ENCODE measurements at places on chromosomes 6 and 20.

GRCh38 chr6:142374965-142375733 lies 73.3 kb downstream of the ADGRG6 start:
- DNase-seq, result peak; percentile 97

DNA sequence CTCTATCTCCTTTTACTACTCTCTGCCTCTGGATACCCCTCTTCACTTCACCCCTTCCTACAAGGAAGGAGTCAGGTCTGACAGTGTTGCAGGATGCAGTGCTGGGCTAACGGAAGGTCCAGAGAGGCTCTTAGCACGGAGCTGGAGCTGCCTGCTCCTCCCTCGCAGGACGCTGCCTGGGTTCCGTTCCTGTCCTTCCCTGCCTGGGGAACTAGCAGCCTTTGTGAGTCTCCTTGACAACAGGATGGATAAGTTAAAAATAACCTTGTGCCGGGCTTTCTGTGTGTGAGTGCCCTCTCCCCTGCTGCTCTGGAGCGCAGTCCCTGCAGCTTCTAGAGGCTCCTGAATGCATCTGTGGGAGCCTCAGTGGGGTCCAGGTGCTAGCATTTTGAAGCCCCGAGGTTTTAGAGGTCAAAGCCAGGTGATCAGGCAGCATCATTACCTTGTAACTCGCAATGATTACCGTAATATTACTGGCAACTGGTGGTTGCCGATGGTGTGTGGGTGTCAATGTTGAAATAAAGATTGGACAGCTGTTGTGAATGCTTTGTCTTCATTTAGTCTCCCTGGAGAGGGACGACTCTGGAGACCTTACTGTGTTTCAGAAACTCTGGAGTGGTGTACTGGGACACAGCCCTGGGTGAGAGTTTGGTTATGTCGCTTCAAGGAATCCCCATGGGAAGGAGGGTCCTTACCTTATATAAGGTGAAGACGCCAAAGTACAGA lies 44.4 kb downstream of the CDS2 start:
- DNase-seq, result no peak

- no peak for DNase-seq
These were observed 7.1 kb downstream of the DUSP22 start for GRCh38 chr6:299104-299980.

DNA sequence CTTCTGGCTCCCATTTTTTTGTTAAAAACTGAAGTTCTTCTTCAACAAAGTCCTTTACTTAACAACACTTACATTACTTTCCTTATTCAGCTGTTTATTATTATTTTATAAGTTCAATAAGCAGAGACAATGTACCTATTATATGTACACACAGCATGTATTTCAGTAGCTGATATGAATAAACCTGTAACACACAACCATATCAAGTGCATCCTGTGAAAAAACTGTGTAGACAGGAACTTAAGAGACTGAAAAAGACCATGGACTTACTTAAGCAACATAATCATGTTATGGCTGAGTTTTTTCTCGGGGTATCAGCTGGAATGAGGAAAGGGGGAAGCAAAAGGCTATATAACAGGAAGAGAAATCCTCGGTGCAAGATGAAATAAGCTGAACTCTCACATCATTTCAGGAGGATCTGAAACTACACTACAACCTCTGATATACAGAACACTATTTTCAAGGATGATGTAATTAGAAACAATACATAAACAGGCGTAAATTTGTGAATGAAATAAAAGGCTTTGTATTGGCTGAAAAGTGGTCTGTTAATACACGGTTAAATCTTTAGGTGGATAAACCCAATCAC lies 70.9 kb downstream of the REV3L start:
- no peak for DNase-seq

- no peak for DNase-seq
These were observed 193.2 kb downstream of the OGFRL1 start for GRCh38 chr6:71481801-71482200.

GRCh38 chr20:46260480-46260879 lies 47.8 kb downstream of the CDH22 start:
- no peak for DNase-seq

- no peak for DNase-seq
These were observed 142.3 kb downstream of the UNC5CL start for GRCh38 chr6:40896696-40897095.

GRCh38 chr6:36755435-36756348 lies 58.1 kb downstream of the RAB44 start:
- peak; percentile 73 for DNase-seq

GRCh38 chr6:105994118-105994590 lies 92.0 kb upstream of the PRDM1 start:
- peak; percentile 70 for DNase-seq

- no peak for DNase-seq
These were observed 21.7 kb downstream of the SERPINB1 start for GRCh38 chr6:2819978-2820377.

DNA sequence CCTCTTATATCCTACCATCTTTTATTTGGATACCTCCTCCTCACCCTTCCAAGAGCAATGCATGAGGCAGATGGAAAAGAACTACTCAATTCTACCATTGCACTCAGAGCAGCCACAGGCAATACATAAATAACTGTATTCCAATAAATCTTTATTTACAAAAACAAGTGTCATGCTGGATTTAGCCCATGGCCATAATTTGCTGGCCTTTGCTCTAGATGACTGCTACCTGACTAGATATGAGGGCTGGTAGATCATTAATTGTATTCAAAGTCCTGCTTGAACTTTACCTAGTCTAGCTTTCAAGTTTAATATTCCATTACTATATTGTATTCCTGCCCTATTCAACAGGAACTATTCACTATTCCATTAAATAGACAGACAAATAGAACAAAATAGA lies 37.1 kb downstream of the AFG1L start:
- DNase-seq, result no peak

DNA sequence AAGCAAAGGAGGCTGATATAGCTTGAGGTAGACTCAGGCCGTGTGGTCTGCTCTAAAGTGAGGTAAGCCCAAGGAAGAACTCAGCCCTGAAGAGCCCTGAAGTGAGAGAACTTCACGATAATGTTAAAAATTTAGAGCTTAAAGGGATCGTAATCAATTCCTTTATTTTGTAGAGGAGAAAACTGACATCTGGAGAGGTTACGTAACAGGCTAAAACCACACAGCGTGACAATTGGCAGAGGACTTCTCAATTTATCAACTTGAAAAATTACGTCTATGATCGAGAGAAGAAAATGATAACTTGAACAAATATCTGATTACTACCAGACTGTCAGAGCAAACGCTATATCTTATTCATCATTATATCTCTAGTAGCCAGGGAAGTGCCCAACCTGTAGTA lies 121.8 kb upstream of the FOXO3 start:
- no peak for DNase-seq

DNA sequence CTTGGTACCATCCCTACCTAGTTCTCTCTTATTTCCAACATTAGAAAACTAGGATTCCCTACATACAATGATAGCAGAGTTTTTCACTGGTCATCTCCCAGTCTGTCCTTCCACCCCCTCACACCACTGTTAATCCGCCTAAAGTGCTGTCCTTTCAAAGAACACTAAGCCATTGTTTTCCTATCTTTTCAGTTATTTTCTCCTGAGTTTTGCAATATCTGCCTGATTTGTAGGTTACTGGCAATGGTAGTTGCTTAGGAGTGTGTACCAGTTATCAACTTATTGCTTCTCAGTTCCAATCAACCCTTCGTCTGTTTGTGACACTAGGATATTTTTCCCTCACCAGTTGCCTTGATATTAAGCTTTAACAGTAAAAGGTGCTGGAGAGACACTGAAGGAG lies 135.0 kb downstream of the EPM2A start:
- no peak for DNase-seq

GRCh38 chr6:30510419-30511168 lies 21.3 kb downstream of the HLA-E start:
- no peak for DNase-seq

DNA sequence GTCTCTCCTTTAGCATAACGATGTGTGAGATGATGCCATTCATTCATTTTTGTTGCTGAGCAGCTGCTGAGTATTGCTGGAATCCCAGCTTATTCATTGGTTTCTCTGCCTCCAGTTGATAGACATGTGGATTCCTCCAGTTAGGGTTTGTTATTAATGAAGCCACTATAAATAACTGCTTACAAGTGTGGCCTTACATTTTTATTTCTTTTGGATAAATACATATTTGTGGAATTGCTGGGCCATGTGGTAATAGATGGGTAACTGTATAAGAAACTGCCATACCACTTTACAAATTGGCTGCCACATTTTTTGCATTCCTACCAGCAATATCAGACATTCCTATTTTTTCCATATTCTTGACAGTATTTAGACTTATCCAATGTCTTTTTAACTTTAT lies 2.6 kb upstream of the HLA-B start:
- DNase-seq, result peak; percentile 67

DNA sequence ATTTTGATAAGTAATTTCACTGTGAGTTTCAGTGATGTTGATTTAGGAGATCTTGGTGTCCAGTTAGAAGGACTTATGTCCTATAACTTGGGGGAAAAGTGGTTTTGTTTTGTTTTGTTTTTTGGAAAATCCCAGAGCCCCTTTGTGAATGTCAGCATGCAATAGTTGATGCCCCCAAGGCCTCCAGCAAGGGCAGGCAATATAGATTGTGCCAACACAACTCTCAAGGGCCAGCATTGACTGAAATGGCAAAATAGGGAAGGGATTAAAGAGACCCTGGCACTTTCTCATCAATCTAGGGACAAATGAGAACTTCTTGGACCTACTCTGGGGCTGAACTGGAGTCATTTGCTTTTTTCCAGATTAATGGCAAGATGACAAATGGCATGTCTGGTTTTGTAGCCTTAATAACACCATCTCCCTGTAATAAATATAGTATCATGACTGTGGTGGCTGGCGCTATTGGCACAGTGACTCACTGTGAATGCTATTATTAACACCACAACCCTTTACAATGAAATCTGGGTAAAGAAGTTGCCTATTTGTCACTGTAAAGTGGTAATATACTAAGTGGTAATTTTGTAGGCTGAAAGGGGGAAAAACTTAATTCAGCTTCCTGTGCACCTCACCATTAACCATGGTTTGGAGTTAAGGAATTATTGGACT lies 51.8 kb downstream of the ABRACL start:
- DNase-seq, result no peak

DNA sequence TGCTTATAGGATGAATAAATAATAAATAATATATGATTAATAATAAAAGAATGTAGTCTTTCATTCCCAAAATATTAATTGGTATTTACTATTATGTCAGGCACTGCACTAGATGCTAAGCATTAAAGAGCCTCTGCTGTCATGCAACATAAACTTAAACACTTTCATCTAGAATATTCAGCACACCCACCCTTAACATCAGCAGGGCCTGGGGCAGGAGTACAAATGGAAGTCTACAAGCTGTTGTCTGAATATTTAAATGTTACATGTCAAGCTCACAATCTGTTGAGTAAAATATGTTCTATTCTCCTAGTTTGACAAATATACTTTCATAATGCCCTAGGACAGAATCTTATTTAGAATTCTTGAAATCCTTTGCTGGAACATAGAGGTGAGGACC lies 395.1 kb downstream of the EPM2A start:
- DNase-seq, result no peak

DNA sequence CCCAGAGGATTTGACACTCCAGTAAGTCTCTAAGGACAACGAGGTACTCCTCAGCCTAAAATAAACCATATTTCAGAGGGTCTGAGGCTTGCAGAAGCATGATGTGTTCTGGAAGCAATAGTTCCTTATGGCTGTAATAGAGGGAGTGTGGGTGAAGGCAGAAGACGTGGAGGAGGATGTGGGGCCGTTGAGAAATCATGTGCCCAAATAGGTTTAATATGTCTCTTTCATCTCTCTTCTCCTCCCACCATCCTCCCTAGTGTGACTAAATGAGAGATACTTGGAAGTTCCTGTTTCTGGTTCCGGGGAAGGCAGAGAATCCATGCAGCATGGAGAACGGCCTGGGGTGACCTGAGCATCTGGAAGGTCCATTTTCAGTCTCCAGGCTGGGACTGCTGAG lies 174.0 kb upstream of the RSPO3 start:
- DNase-seq, result no peak

- DNase-seq, result no peak
These were observed 20.4 kb downstream of the PAX1 start for GRCh38 chr20:21725892-21726291.

DNA sequence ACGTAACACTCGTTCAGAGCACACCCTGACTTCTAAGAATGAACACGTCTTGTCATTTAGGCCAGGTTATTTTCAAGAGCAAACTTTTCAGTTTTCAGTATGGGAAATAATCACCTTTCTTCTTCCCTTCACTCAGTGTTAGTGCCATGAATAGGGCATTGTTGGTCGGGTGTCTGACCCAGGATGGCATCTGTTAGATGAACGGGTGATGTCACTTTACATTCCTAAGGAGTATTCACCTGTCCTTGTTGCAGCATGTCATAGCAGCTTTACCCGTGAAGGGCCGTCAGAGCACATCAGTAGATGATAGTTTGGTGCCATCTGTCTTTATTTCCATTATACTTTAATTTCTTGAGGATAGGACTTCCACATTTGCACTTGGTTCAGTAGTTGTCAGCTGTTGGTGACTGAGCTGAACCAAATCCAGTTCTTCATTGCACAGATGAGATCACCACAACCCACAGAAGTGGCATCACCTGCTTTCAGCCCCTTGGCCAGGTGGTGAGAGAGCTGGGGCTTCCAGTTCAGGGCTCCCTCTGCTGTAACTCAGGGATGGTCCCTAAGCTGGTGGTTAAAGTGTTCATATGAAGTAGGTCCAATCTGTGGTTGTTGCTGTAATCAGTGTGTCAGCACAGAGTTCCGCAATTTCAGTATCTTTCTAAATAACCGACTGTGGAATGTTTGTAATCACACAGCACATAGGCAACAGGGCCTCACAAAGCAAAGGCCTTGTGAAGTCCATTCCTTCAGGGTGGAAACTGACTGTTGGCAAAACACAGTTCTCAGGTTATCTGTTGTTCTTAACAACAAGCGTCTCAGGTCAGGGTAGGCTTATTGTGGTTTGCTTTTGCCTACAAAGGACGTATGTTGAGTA lies 68.2 kb downstream of the FAM120B start:
- no peak for DNase-seq

DNA sequence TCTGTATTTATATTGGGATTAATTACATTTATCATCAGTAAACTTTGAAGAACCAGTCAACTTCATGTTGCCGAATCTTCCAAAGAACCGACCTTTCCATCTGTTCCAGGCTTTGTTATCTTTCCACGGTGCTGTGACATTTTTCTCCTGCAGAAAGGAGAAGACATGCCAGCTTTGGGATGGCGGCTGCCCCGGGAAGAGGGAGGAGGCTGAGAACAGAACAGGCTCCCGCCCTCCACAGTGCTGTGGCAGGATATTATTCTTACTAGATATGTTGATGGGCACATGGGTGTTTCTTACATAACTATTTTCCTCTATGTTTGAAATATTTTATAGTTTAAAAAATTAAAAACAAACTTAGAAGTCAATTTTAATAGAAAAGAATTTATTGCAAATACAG lies 44.9 kb downstream of the GINS1 start:
- DNase-seq, result no peak

GRCh38 chr20:25600632-25601031 lies 15.3 kb upstream of the NINL start:
- DNase-seq, result no peak

- DNase-seq, result no peak
These were observed 10.1 kb upstream of the PGC start for GRCh38 chr6:41757271-41757670.

GRCh38 chr6:152375197-152375596 lies 262.0 kb downstream of the SYNE1 start:
- no peak for DNase-seq

Data from EL (cell line).